ENCODE measurements at places on chromosomes 2 and 18. TPM values are rescaled to one million over a fixed set of nuclear protein-coding genes. Genes with fewer than 3 reads are reported as not detected.

Gene MYO5B
- 39.1 TPM for total RNA-seq

Gene ACMSD
- total RNA-seq, result not detected

DNA sequence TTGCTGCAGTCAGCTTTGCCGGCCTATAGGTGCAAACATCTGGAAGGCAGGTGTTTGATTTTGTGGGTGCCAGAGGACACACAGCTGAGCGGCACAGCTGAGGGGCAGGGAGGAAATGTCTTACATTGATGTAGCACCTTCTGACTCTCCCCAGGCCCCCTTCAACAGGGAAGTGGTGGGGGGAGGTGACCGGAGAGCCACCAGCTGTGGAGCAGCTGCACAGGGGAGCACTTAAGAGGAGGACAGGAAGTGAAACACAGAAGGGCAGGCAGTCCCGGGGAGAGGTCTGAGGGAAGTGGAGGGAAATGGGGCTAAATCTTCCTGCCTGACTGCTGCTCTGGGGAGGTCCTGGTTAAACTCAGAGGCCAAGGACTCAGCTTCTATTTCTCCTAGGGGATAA, 409.1 kb downstream of the TNS1 start:
- no peaks in the 10 kb centered on the region for H3K36me3 ChIP-seq
- H3K27me3 ChIP-seq, result no peaks in the 10 kb centered on the region
- H3K4me3 ChIP-seq, result no peak overlapping the region
- H3K27ac ChIP-seq, result no peak overlapping the region

DNA sequence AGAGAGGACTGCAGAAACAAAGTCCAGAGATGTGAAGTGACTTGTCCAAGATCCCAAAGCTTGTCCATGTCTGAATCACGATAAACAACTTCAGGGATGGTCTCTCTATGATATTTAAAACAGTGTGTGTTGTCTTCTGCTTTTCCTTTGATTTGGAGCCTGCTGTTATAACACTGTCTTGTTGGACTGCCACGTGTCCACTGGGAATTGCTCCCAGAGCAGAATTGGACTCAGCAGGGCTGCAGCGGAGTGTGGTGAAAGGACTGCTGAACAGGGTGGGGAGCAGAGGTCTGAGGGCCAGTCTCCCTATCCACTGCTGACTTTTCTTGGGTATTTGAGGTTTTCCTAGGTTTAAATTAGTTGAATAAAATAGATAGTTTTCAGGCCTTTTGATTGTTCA, 68.3 kb downstream of the IL1R2 start:
- DNase-seq, result no peak
- no peaks in the 10 kb centered on the region for H3K4me1 ChIP-seq
- no peak overlapping the region for H3K4me3 ChIP-seq
- no peaks in the 10 kb centered on the region for H3K27me3 ChIP-seq

Gene LRRTM1
- total RNA-seq, result not detected

Gene NPC1
- total RNA-seq, result 22.4 TPM

Gene CCL20
- 4.3 TPM for total RNA-seq

GRCh38 chr2:73088211-73088610, 16.7 kb upstream of the SFXN5 start:
- H3K27ac ChIP-seq, result no peak overlapping the region
- H3K4me3 ChIP-seq, result no peak overlapping the region
- H3K36me3 ChIP-seq, result no peaks in the 10 kb centered on the region
- H3K27me3 ChIP-seq, result no peaks in the 10 kb centered on the region

- H3K4me1 ChIP-seq, result no peaks in the 10 kb centered on the region
- H3K36me3 ChIP-seq, result no peaks in the 10 kb centered on the region
- no peak for DNase-seq
- no peak overlapping the region for H3K4me3 ChIP-seq
- H3K27me3 ChIP-seq, result no peaks in the 10 kb centered on the region
- no peak overlapping the region for H3K27ac ChIP-seq
Observed at GRCh38 chr2:101899871-101900270, 91.9 kb upstream of the IL1R2 start.

DNA sequence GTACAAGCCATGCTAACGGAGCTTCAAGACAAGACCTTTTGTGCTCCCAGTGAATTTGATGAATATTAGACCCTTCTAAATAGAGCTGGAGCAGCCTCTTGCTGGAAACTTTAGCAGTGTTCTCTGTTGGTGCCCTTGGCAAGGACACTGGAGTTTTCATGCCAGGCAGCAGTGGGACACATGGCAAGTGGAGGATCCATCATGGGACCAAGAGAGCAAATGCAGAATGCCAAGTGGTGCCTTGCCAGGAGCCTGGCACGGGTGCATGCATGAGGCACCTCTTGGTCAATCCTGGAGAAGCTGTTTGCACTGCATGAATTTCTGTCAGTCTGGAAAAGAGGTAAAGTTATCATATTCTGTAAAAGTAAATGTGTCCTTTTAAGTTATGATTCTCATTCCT, 59.1 kb downstream of the NETO1 start:
- no peaks in the 10 kb centered on the region for H3K27me3 ChIP-seq
- H3K36me3 ChIP-seq, result no peaks in the 10 kb centered on the region
- DNase-seq, result no peak
- peaks cover 5% of the 10 kb centered on the region for H3K4me1 ChIP-seq
- H3K4me3 ChIP-seq, result no peak overlapping the region

GRCh38 chr2:146801886-146802285, 1042.9 kb upstream of the ACVR2A start:
- H3K27ac ChIP-seq, result no peak overlapping the region
- H3K4me3 ChIP-seq, result no peak overlapping the region
- H3K27me3 ChIP-seq, result no peaks in the 10 kb centered on the region
- H3K36me3 ChIP-seq, result no peaks in the 10 kb centered on the region

DNA sequence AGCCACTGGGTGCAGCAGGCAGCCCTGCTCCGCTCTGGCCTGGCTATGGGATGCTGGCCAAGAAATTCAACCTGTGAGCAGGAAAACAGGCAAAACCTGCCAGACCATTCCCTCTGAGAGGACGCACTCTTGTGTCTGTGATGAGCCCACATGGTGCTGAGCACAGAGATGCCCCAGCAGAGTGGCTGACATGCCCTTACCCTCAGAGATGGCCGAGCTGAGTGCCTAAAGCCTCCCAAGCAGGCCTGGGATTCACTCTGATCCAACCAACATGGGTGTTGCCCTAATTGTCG, 34.3 kb upstream of the TAF1B start:
- H3K27me3 ChIP-seq, result peaks cover 20% of the 10 kb centered on the region
- H3K27ac ChIP-seq, result no peak overlapping the region
- H3K36me3 ChIP-seq, result no peaks in the 10 kb centered on the region
- no peaks in the 10 kb centered on the region for H3K4me1 ChIP-seq
- H3K4me3 ChIP-seq, result no peak overlapping the region

GRCh38 chr2:221495731-221496130, 76.4 kb downstream of the EPHA4 start:
- no peak for DNase-seq
- no peaks in the 10 kb centered on the region for H3K27me3 ChIP-seq
- H3K27ac ChIP-seq, result no peak overlapping the region
- H3K4me1 ChIP-seq, result no peaks in the 10 kb centered on the region

DNA sequence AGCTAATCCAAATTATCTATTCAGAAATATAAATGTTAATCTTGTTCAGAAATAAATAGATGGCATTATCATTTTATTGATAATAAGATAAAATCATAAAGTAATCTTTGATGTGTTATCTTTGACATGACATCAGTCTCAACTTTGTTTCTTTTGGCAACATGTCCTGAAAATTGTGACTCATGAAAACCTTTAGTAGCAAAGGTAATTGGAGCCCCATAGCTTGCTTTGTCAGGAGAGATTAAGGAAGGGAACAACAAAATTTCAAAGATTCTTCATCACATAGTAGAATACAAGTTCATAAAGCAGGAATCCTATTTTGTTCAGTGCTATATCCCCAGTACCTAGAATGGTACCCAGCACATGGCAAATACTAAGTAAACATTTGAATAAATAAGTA, 165.4 kb downstream of the KCNE4 start:
- H3K4me3 ChIP-seq, result no peak overlapping the region
- no peak overlapping the region for H3K27ac ChIP-seq
- no peaks in the 10 kb centered on the region for H3K27me3 ChIP-seq
- H3K36me3 ChIP-seq, result no peaks in the 10 kb centered on the region
- no peak for DNase-seq

DNA sequence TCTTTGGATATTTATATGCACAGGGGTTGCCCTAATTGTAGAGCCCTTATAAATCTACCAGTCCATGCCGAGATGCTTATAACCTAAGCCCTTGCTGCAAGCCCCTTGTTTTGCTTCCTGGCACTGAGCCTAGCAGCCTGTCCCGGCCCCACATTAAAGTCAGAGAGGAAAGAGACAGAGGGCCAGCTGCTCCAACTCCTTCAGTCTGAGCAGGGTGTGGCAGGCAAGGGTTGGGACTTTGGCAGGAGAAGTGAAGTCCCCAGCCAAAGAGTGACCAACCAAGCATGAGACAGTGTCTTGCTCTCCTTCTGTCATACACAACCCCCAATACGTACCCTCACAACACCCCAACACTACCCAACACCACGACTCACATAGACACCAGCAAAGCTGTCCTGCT, 54.7 kb upstream of the FZD7 start:
- H3K4me1 ChIP-seq, result peaks cover 6% of the 10 kb centered on the region
- H3K27me3 ChIP-seq, result no peaks in the 10 kb centered on the region
- no peaks in the 10 kb centered on the region for H3K36me3 ChIP-seq
- no peak overlapping the region for H3K27ac ChIP-seq
- no peak overlapping the region for H3K4me3 ChIP-seq

Gene CRYGD
- total RNA-seq, result not detected

- H3K27ac ChIP-seq, result no peak overlapping the region
- H3K4me3 ChIP-seq, result no peak overlapping the region
- H3K4me1 ChIP-seq, result no peaks in the 10 kb centered on the region
- peaks cover 41% of the 10 kb centered on the region for H3K36me3 ChIP-seq
- H3K27me3 ChIP-seq, result no peaks in the 10 kb centered on the region
Observed at GRCh38 chr2:215430528-215431187, 5.2 kb downstream of the FN1 start.

DNA sequence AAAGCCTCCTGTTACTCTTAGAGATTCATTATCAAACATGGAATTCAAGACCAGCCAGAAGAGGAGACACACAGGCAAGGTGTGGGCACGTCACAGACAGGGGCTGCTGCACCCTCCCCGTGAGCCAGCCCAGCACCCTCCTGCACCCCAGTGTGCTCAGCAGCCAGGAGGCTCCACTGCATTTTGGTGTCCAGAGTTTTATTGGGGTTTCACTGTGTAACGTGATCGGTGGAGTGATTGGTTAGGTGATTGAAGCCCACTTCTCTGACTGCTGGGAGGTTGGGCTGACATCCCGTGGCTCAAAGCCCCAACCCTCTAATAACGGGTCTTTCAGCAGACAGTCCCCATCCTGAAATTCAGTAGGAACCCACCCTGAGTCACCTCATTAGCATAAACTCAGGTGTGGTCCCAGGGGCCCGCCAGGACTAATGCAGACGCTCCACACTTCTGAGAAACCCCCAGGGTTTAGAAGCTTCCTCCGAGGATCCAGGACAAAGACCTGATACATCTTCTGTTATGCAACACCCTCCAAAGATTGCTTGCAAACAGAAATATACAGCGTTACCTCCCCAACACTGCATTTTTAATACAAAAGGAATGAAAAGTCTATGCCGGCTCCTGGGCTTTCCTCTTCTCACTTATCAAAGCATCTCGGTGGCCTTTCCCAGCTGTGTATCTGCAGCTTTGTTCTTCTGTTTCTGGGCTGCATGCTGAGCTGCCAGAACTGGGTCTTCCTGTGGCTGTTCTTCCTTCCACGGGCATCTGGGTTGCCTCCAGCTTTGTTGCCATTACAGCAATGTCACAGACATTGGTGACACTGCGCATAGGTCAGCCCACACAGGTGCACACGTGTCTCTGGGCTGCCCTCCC, 43.7 kb upstream of the SNED1 start:
- no peak overlapping the region for H3K27ac ChIP-seq
- no peak overlapping the region for H3K4me3 ChIP-seq
- peaks cover 54% of the 10 kb centered on the region for H3K4me1 ChIP-seq
- H3K36me3 ChIP-seq, result no peaks in the 10 kb centered on the region
- DNase-seq, result no peak

DNA sequence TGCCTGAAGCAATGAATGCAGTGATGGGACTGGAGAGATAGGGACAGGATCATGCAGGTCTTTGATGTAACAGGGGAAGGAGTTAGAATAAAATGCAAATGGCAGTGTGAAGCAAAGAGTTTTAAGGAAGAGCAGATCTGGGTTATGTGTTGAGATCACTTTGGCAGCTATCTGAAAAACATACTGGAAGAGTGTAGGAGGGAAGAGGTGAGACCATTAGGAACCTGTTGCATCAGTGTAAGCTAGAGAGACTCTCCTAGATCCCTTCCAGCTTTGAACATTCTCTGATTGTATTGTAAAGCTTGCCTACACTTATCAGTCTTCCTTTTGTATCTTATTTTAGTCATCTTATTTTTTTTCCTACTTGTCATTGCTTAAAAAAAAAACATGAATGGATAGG, 10.5 kb downstream of the ACVR2A start:
- H3K4me3 ChIP-seq, result no peak overlapping the region
- no peak overlapping the region for H3K27ac ChIP-seq
- DNase-seq, result no peak
- H3K4me1 ChIP-seq, result peaks cover 2% of the 10 kb centered on the region
- no peaks in the 10 kb centered on the region for H3K36me3 ChIP-seq

Gene BUB1
- total RNA-seq, result 118 TPM

Gene NEU2
- not detected for total RNA-seq

Gene NEU4
- 6.8 TPM for total RNA-seq

DNA sequence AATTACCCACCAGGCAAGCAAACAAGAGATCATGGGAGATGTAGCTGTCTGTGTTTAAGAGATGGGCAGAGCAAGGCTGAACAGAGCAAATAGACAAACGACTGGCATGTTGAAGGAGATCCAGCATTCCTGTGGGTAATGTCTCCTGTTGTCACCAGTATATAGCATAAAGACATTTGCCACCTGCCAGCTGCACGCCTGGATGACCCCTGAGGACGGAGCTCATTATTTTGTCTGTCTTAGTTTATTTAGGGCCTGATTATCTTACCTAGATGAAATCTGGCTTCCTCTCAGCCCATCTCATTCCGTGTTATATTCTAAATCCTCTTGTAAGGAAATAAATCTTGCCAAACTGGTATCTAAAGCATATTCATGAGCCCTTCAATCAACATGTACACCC, 510.3 kb upstream of the LINC00305 start:
- no peaks in the 10 kb centered on the region for H3K4me1 ChIP-seq
- no peak overlapping the region for H3K27ac ChIP-seq
- no peaks in the 10 kb centered on the region for H3K27me3 ChIP-seq
- no peaks in the 10 kb centered on the region for H3K36me3 ChIP-seq
- H3K4me3 ChIP-seq, result no peak overlapping the region

DNA sequence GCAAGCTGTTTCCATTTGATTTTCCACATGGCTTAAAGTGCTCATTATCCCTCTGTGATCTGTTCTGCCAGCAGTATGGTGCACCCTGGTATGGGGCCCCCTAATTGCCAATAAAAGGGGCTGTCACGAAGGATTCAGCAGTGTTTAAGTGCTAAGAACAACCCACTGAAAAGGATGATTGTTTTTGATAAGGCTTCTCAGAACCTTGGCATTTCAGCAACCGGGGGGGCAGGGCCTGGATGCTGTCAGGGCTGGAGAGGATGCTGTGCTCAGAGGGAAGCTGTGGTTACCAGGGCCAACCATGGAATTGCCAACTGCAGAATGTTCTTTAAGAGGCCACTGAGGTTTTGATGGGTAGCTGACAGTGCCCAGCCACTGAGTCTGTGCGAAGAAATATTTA, 117.8 kb downstream of the CTIF start:
- peaks cover under 1% of the 10 kb centered on the region for H3K4me1 ChIP-seq
- H3K36me3 ChIP-seq, result no peaks in the 10 kb centered on the region
- DNase-seq, result no peak
- H3K27ac ChIP-seq, result no peak overlapping the region
- H3K27me3 ChIP-seq, result no peaks in the 10 kb centered on the region

Gene KRTCAP3
- 1.2 TPM for total RNA-seq
